ENCODE measurements at places on chromosomes 6 and 20.

DNA sequence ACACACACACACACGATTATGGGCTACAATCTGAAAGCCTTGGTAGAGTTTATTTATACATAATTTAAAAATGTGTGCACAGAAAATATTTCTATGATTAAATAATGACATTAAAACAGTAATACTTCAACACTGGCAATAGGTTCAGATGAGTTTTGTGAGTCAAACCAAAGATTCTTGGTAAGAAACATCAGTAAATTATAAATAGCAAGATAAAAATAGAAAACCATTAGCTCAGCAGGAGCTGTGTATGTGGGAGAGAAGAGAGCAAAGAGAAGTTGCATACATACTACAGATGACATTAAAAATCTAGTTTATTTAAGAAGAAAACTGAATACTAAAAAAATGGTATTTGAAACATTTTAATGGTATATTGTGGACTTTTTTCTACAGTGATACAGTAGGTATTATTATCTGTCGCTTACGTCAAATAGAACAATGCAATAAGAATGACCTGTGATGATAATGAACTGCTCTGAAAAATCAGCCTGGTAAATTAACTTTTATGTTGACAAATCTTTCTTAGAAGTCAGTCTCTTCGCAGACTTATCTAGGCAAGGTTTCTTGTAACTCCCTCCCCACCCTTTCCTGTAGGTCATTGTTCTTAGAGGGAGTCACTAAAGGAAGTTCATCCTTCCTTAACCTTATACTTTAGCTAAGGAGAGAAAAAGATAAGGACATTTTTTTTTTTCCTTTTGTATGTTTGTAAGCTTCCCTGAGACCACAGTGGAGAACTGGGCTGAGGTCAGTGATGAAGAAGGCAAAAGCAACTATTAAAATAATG, 149.3 kb downstream of the GJA1 start:
- no peak for DNase-seq

DNA sequence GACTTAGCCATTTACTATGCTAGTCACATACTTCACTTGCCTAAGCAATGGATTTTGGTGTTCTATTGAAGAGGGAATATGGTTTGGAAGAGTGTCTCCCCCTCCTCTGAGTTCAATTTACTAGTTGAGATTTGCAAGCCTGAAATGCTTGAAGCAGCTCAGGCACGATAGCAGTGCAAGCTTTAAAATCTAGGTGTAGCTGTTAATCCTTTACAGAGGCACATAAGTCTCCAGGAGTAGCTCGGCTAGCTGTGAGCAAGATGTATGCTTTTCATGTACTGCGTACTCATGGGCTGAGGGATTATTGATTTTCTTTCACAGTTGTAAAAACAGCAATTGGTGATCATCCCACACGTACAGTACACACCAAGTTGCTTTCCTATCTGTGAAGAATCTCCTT, 726 bp downstream of the FLRT3 start:
- DNase-seq, result no peak

DNA sequence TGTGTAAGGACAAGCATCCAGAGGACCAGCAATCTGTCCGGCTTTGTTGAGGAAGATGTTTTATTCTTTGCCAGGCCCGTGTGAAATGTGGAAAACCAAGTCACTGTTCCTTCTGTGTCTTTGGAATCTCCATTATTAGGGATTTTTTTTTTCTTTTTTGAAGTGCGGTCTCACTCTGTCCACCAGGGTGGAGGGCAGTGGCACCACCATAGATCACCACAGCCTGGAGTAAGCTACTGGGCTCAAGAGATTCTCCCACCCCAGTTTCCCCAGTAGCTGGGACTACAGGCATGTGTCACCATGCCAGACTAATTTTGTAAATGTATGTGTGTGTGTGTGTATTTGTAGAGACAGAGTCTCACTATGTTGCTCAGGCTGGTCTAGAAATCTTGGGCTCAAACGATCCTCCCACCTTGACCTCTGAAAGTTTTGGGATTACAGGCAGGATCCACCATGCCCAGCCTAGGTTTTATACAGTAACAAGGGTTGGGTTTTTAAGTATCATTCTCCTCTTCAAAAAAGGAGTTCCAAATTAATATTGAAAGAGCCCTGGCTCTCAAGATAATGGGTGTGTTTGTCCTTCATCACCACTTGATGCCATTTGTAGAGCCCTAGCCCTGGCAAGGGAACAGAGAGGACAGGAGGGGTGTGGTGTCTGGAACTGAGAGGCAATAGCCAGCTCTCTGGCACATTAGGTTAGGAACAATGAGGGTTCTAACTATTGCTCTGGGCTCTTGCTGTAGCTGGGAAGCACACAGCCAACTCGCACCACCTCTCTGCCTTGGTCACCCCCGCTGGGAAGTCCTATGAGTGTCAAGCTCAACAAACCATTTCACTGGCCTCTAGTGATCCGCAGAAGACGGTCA, 3.1 kb downstream of the LAMP5 start:
- DNase-seq, result no peak

DNA sequence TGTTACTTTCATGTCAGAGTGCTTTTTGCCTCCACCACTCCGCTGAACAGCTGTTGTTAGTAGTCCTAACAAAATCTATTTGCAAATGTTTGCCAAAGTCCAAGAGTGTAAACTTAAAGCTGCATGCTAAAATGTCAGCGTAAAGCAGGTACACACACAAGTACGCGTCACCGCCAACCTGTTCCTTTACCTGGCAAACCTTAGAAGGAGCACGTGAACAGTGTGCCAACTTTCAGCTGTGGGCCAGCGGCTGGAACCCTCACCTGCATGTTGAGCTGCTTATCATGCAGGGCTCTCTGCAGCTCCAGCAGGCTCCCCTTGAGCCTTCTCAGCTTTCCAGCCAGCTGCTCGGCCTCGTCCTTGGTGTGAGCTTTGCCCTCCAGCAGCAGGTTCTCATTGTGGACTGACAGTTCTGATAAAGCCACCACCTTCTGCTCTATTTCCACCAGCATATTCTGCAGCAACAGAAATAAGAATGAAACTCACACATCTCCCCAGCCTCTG, 359.3 kb downstream of the SYNE1 start:
- DNase-seq, result no peak

- no peak for DNase-seq
These were observed 265.0 kb upstream of the MARCKS start for GRCh38 chr6:113591896-113592827.

GRCh38 chr6:44954281-44954680, 373.8 kb upstream of the RUNX2 start:
- no peak for DNase-seq

- no peak for DNase-seq
These were observed 50.0 kb downstream of the SYNJ2 start for GRCh38 chr6:158031381-158032353.

GRCh38 chr6:16130932-16131387, 2.1 kb downstream of the MYLIP start:
- DNase-seq, result no peak

GRCh38 chr20:431012-431904, 23.2 kb downstream of the RBCK1 start:
- DNase-seq, result no peak

All from stimulated activated CD4-positive, alpha-beta T cell treated with anti-CD3 and anti-CD28 coated beads, TNF-alpha, amount 100 ng/mL, for 24 hours (primary cell).